Renal cortical epithelial cell (primary cell): ENCODE measurements at places on chromosomes 12 and 14. TPM values are rescaled to one million over a fixed set of nuclear protein-coding genes. Genes with fewer than 3 reads are reported as not detected.

CLEC4D gene
- 0.15 TPM in 1 of 2 replicates, not detected in the other for total RNA-seq

KRR1 gene
- total RNA-seq, result 44.3 and 87.5 TPM in 2 replicates

SLC41A2 gene
- total RNA-seq, result 99.2 and 152 TPM in 2 replicates

BATF gene
- total RNA-seq, result not detected in 2 replicates

CCDC38 gene
- 0.10 TPM in 1 of 2 replicates, not detected in the other for total RNA-seq

HOXC13 gene
- total RNA-seq, result 0.15 TPM in 1 of 2 replicates, not detected in the other

CLEC9A gene
- not detected in 2 replicates for total RNA-seq
